Activated CD4-positive, alpha-beta T cell treated with anti-CD3 and anti-CD28 coated beads for 36 hours (primary cell): ENCODE measurements at places on chromosomes 2 and 18. TPM values are rescaled to one million over a fixed set of nuclear protein-coding genes. Genes with fewer than 3 reads are reported as not detected.

DNA sequence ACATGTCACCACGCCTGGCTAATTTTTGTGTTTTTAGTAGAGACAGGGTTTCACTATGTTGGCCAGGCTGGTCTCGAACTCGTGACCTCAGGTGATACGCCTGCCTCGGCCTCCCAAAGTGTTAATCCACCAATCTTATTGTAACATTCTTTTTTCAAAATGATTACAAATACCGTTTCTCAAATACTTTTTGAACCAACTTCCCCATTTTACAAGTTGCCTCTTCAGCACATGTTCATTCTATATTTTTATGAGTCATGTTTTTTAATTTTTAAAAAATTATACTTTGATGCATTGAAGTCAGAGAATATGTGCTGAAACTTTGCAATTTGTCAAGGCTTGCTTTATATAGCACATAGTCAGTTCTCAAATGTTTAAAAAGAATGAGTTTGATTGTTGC, 58.2 kb downstream of the QPCT start:
- no peak for DNase-seq

DNA sequence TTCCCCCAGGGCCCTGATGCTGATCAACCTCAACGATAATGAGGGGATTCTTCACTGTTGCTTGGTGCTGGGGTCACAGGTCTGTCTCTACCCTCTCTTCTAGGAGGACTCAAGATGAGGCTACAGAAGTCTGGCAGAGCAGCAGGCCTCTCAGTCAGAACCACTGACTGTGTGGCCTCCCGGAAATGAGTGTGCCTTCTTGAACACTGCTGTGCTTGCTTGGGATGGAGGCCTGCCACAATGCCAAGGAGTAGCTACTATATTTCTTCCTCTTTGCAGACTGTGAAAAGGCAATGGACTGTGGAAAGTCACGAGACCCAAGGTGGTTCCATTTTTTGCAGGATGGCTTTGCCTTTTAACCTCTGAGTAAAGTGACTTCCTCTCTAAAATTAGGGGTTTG, 5.8 kb upstream of the HOXD1 start:
- no peak for DNase-seq

- peak; percentile 64 for DNase-seq
Measured at GRCh38 chr2:8475349-8476031, 206.4 kb upstream of the ID2 start.

The ARL5A gene
- 64.9 TPM for total RNA-seq

- DNase-seq, result no peak
Measured at GRCh38 chr18:9437021-9437437, 38.3 kb upstream of the RALBP1 start.

- peak; percentile 52 for DNase-seq
Measured at GRCh38 chr2:170509452-170510193, 205.5 kb upstream of the SP5 start.

DNA sequence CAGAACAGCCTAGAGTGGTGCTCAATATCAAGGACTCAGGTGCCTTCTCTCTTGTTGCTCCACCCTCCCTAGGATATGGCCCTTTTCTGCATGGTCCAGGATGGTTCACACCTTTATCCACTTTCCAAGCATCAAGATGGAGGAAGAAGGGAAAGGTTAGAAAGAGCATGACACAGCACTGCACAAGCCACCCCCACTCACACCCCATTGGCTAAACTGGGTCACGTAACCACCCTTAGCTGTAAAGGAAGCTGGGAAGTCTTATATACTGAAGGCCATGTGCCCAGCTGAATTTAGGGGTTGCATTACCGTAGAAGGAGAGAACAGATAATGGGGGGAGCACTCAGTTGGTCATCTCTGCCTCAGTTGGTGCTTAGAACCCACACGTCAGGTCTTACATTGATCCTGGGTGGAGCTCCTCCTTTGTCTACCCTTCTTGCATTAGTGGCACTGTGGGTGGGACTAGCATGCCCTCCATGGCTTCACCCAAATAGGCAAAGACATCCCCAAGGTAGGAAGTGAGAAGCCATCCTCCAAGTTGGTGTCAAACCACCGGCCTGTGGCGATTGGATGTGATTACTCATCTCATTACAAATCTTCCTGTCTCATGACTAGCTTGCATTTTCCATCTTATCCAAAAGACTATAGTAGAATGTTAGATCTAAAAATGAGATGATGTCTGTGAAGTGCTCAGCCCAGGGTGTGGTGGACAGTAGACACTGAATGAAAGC, 248.5 kb downstream of the HAUS1 start:
- no peak for DNase-seq

- no peak for DNase-seq
Measured at GRCh38 chr2:46198164-46198883, 98.9 kb upstream of the EPAS1 start.

- no peak for DNase-seq
Measured at GRCh38 chr2:16167870-16168426, 227.6 kb downstream of the MYCN start.

- no peak for DNase-seq
Measured at GRCh38 chr2:174059178-174059883, 94.2 kb upstream of the SP3 start.

The PJVK gene
- 2.4 TPM for total RNA-seq

The TNS1 gene
- 0.64 TPM for total RNA-seq

The SNED1 gene
- total RNA-seq, result 0.78 TPM

The AQP12B gene
- total RNA-seq, result not detected

The LOXHD1 gene
- total RNA-seq, result 0.05 TPM

DNA sequence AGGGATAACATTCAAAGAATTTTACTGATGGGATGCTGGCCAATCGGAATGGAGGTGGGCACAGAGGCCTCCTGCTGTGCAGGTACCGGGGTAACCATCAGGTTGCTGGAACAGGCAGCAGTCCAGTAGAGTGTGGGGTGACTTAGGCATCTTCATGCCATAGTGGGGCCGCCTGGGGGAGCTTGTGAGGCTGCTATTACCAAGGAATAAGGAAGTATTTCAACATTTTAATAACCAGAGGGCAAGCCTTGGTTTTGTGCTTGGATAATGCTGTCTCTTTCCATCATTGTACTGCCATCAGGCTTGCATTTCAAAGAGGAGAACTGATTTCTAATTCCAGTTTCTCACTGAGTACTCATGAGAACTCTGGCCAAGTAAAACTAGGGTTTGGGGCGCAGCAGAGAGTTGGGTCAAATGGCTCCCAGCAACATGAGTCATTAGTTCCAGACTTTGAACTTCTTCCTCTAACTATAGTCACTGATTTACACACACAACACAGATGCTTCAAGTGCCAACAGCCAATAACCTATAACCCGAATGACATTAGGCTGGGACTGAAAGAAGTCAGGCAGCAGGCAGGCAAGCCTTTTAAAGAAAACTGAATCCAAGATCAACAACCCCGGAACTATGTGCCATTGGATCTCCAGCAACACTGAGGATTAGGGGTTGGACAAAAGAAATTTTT, 56.1 kb upstream of the FHL2 start:
- DNase-seq, result peak; percentile 27

DNA sequence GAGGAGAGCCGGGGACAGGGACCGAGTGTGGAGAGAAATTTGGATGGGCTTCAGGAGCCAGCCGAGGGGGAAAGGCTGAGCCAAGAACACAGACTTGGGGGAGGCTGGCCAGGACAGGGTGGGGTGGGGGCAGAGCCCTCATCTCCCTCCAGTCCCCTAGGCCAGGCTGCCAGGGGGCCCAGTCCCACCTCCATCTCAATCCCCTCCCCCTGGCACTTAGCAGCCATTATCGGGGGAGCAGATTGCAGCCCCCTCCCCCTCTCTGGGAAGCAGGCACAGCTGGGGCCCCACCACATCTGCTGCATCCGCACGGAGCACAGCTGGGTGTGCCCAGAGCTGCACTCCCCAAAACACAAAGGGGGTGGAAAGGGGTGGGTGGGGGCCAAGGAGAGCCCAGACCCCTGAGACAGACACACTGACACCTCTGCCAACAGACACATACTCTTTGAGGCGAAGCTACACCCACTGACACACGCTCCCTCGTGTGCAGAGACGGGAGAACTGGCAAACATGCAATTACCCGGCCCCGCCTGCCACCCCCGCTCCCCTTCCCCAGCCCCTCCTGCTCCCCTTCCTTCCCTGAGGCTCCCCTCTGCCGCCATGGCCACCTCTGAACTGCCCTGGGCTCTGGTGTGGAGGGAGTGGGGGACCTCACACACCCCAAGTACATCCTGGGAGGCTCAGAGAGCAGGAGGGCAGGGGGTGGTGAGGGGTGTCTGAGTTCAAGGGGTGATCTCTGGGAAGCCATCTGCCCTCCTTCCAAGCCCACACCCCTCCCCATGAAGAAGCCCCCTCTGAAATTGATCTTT, 5.1 kb upstream of the ASIC4 start:
- no peak for DNase-seq

DNA sequence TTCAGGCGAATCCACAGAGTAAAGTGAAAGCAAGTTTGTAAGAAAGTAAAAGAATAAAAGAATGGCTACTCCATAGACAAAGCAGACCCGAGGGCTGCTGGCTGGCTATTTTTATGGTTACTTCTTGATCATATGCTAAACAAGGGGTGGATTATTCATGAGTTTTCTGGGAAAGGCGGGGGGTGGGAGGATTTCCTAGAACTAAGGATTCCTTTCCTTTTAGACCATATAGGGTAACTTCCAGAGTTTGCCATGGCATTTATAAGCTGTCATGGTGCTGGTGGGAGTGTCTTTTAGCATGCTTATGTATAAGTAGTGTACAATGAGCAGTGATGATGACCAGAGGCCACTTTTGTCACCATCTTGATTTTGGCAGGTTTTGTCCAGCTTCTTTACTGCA, 59.8 kb downstream of the SLC4A3 start:
- no peak for DNase-seq

DNA sequence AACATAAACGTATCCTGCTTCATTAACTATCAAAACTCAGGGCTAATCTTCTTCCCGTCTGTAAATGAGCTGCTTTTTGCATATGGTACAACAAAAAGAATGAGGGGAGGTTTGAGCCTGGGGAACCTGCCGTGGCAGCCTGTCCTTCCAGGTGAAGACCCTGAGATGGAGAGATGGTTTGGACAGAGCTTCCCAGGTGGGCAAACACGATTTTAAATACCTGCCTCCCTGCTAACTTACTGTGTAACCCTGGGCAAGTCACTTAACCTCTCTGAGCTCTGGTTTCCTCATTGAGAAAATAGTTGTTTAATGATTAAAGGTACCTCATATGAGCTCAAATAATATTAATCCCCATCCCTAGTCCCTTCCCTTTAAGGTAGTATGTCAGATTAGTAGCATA, 9.0 kb downstream of the EMX1 start:
- DNase-seq, result no peak

The CXCR4 gene
- 89.3 TPM for total RNA-seq

DNA sequence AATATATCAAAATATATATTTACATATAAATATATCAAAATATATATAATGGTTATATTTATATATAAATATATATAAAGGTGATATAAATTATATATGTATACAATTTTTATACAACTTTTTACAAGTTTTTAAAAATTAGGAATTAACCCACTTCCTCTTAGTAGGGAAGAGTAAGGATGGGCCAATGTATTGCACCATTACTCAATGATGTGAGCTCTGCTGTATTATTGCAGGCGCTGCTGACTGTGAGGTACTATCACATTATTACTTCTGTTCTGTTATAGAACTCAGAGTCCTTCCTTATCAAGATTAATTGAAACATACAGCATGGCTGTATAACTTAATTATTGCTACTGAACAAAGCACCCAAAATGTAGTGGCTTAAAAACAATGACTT, 46.0 kb downstream of the CCDC195 start:
- DNase-seq, result no peak

DNA sequence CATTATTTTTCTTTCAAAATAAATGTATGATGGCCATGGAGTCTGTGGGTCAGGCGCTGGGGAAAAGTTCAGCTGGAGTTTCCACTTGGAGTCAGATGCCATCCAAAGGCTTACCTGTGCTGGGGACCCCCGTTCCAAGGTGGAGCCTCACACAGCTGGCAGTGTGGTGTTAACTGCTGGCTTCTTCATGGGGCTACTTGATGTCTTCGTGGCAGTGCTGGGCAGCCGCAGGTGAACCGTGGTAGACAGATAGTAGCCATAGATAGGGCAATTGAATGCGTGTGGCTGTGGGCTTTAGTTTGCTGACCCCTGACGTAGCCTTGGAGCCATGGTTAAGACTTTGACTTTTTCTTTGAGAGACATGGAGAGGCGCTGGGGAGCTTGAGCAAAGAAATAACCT, 83.1 kb downstream of the HS6ST1 start:
- DNase-seq, result no peak

DNA sequence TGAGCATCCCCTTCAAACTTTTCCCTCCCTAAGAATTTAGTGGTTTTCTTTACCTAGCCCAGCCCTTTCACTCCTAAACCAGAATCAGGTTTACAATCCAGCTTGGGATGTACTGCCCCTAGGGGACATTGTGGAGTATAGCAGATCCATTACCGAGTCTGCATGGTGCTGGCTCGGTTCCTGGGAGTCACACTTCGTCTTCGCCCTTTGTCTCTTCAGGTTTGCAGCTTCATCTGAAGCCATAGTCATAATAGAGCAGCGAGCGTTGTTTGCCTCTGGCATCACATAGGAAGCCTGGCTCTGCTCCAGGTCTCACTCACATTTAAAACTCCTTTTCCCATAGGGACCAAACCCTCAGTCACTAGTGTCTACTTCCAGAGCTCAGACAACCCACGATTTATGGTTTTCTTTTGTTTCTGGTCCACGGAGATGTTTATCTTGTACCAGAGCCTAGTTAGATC, 16.8 kb upstream of the LYPD6 start:
- DNase-seq, result peak; percentile 15

The CD226 gene
- 53.3 TPM for total RNA-seq

DNA sequence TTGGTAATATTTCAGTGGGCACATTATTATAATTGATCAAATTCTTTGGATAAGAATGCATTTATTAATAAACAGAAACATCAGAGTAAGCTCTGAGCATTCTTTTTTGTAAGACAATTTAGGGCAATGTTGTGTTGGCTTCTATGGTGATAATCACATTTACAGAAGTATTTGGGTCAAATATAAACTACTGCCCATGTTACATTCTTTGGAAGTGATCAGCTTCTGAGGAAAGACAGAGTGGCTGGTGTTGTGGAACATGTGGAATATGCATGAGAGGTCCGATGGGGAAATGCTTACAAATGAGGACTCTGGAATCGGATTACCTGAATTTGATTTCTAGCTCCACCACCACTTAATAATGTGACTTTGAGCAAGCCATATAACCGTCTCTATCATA, 19.4 kb downstream of the SERPINB13 start:
- DNase-seq, result no peak

GRCh38 chr2:240991378-240992263, 6.8 kb upstream of the SNED1 start:
- DNase-seq, result no peak

The SLC8A1 gene
- total RNA-seq, result 1.9 TPM

- DNase-seq, result no peak
Measured at GRCh38 chr18:49630246-49630699, 68.4 kb downstream of the LIPG start.

The SPAST gene
- 19.5 TPM for total RNA-seq

GRCh38 chr2:215760557-215760956, 252.8 kb downstream of the MREG start:
- no peak for DNase-seq

The MAP3K19 gene
- not detected for total RNA-seq

The ATP8B1 gene
- not detected for total RNA-seq

DNA sequence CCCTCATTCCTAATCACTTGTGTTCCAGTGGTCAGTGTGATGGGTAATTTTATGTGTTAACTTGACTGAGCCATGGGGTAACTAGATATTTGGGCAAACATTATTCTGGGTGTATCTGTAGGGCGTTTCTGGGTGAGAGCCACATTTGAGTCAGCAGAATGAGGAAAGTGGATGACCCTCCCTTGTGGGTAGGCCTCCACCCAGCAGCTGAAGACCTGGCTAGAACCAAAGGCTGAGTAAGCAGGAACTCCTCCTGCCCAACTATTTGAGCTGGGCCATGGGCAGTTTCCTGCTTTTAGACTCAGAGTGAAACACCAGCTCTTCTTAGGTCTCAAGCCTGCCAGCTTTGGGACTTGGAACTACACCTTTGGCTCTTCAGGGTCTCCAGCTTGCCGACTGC, 141.8 kb downstream of the ACKR3 start:
- DNase-seq, result no peak
